Placental pericyte (primary cell): ENCODE measurements at places on chromosomes 16 and 17. TPM values are rescaled to one million over a fixed set of nuclear protein-coding genes. Genes with fewer than 3 reads are reported as not detected.

Gene HSD11B2
- under 0.01 TPM in 1 of 2 replicates, not detected in the other for total RNA-seq

Gene ATP1B2
- total RNA-seq = not detected in 2 replicates

Gene SLC12A3
- total RNA-seq = not detected in 2 replicates

Gene TMEM238L
- not detected in 2 replicates for total RNA-seq

Gene PPY
- total RNA-seq = not detected in 2 replicates

Gene GUCY2D
- not detected in 2 replicates for total RNA-seq

Gene MT1F
- total RNA-seq = not detected in 2 replicates

Gene NOG
- 1.5 and 3.0 TPM in 2 replicates for total RNA-seq
